Activated CD4-positive, CD25-positive, alpha-beta regulatory T cell (primary cell): ENCODE measurements at places on chromosomes 16 and 17.

GRCh38 chr17:28983286-28984230 lies 22.3 kb downstream of the SEZ6 start:
- no peak for DNase-seq

DNA sequence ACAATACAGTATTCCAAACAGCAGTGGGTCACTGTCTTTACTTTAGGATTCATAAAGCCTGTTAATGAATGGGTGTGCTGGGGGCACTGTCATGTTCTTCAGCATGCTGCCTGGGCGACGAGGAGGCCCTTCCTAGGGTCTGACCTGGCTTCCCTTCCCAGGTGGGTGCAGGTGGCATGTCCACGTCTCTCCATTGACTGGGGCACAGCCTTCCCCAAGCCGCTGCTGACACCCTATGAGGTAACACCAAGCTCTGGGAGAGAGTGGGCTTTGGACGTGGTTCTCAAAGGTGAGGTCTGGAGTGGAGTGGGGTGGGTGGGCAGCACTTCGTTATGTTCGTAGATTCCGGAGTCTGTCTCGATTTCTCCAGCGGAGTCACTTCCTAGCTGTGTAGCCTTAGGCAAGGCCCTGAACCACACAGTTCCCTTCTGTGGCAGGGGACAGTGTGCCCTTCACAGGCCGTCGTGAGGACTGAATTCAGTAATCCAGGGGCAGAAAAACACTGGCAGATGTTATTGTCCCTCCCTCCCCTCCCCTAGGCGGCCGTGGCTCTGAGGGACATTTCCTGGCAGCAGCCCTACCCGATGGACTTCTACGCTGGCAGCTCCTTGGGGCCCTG lies 771 bp upstream of the OVCA2 start:
- no peak for DNase-seq

- DNase-seq: no peak
Observed at GRCh38 chr16:87724490-87725291, 41.1 kb downstream of the KLHDC4 start.

- no peak for DNase-seq
Observed at GRCh38 chr16:24815021-24815420, 30.7 kb upstream of the SLC5A11 start.

DNA sequence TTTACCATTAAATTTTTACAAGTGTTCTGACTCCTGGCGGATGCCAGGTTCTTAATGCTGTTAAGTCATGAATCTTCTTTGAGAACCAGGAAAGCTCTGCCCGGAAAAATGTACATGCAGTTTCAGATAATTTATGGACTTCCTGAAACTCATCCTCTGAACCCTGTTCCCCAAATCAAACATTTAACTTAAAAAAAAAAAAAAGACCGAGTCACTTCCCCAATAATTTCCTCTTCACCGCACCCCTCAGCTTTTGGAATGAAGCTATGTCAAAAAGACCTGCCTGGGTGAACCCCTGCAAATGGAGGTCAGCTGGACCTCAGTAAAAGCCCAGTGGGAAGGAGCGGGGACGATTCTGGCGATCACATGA lies 15.0 kb downstream of the ZNF232 start:
- no peak for DNase-seq

DNA sequence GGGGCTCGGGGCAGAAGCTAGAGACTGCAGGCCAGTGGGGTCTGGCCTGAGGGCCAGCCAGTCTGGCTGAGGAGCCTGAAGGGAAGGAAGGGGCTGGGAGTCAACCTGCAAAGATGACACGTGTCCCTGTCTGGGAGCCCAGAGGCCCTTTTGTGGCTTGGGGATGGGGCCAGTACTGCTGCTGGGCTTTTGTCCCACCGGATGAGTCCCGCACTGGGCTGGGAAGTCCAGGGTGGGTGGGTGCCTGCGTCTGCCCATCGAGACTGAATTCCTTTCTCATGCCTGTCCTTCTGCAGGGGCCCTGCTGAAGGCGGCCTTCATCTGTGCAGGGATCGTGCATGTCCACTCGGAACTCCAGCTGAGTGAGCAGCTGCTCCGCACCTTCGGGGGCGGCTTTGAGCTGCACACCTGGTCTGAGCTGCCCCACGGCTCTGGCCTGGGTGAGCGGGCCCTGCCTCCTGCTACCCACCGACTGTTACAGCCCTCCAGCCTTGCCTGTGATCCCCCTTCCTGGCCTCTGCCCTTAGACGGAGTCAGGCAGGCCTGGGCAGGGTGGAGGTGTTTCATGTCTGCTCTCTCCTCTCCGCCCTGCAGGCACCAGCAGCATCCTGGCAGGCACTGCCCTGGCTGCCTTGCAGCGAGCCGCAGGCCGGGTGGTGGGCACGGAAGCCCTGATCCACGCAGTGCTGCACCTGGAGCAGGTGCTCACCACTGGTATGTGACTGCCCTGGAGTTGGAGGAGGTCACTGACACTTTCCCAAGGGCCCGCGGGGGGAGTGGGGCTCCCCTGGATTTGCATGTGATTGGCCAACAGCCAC lies 20.9 kb downstream of the FCSK start:
- DNase-seq: no peak

- peak; percentile 5 for DNase-seq
Observed at GRCh38 chr16:71894229-71894920, 956 bp upstream of the IST1 start.

- DNase-seq: no peak
Observed at GRCh38 chr16:88380619-88381018, 2.1 kb upstream of the ZNF469 start.

DNA sequence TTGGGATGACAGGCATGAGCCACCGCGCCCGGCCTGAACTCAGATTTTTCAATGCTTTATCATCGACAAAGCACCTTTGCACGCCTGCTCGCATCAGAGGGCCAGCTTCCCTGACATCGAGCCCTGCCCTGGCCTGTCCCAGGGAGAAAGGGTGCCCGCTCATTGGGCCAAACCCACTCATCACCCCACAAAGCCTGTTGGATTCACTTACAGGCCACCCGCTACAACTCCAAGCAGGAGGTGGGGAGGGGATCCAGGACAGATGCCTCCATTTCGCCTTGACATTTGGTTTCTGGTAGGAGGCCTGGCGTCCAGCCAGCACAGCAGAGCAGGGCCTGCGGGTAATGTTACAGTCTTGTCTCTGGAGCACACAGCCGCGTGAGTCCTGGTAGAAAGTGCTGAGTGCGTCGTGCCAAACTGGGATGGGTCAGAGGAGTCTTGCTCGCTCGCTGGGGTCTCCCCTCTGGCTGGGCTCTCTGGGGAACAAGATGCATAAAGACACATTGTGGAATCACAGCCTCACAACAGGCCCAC lies 19.8 kb downstream of the SMTNL2 start:
- DNase-seq: no peak

- no peak for DNase-seq
Observed at GRCh38 chr16:56662357-56663354, 4.9 kb downstream of the MT1F start.

DNA sequence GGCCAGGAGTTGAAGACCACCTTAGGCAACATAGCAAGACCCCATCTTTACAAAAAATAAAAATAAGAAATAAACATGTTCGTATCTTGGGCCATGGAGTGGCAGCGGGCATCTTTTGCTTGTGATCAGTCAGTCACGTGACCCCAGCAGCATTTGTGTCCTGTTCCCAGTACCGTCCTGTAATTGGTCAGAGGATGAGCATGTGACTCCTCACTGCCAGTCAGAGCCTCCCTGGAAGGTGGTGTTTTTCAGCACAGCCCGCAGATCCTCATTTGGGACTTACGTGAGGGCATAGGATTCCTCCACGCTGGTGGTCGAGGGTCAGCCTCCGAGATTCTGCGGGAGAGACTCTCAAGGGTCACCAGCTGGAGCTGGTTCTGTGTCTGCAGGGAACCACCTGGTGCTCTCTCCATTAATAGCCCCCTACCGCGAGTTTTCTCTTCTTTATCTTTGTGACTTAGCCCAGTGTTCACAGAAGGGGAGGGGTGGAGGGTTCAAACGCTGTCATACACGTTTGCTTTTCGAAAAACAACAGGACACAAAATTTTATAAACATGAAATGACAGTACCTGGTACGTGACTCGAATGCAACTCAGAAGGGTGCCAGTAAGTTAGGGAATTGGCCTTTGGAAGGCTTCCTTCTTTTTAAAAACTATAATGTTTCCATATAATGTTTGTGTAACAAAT lies 17.2 kb downstream of the MRC2 start:
- DNase-seq: no peak

DNA sequence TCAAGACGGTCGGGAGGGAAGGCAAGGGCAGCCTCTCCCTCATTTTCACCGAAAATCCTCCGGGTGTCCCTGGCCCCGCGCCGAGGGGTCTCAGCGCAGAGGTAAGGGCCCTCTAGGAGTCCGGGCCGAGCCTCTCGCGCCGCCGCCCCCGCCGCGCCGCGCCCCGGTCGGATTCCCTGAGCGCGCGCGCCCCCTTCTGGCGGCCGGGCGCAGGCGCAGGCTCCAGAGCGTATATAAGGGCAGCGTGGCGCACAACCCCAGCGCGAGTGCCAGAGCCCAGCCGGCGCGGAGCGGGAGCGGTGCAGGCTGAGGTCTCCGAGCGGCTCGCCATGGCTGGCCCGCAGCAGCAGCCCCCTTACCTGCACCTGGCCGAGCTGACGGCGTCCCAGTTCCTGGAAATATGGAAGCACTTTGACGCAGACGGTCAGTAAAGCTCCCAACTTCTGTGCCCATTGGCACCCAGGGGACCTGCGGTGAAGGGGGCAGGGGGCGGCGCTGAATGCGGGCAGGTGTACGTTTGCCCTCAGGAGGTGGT lies at the start of gene CALB2:
Gene CALB2, plus strand, starts transcription at position 260 of the 535 bp plus-strand sequence. Its CDS starts 70 bp downstream, at position 330.
- peak; percentile 29 for DNase-seq

DNA sequence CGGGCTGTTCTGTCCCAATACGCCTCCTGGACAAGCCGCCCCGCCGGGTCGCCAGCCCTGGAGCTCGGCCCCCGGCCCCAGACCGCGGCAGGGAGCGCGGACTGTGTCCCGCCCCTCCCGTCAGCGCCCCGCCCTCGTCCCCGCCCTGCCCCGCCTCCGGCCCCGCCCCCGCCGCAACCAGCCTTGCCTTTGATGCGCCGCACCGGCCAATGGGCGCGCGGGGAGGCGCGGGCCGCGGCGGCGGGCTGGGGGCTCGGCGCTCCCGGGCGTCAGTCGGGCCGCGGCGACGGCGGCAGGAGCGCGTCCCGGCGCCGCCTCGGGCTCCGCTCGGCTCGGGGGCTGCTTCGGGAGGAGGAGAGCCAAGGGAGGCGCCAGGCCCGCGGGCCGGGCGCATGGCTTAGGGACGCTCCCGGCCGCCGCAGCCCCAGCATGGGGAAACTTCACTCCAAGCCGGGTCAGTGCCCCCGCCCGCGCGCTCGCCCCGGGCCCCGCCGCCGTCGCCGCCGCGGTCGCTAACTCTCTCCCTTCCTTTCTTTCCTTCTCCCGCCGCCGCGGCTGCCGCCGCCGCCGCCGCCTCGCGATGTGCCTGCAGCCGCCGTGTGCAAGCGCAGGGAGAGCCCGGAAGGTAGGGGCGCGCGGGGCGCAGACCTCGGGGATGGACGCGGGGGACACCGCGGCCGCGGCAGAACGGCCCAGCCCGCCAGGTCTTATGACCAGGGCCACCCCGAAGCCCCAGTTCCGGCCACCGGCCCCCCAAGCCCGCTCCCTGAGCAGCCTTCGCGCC lies at the start of gene NKD1:
Gene NKD1, plus strand, starts transcription at position 272 of the 784 bp plus-strand sequence. Its CDS starts 158 bp downstream, at position 430.
- DNase-seq: peak; percentile 57

DNA sequence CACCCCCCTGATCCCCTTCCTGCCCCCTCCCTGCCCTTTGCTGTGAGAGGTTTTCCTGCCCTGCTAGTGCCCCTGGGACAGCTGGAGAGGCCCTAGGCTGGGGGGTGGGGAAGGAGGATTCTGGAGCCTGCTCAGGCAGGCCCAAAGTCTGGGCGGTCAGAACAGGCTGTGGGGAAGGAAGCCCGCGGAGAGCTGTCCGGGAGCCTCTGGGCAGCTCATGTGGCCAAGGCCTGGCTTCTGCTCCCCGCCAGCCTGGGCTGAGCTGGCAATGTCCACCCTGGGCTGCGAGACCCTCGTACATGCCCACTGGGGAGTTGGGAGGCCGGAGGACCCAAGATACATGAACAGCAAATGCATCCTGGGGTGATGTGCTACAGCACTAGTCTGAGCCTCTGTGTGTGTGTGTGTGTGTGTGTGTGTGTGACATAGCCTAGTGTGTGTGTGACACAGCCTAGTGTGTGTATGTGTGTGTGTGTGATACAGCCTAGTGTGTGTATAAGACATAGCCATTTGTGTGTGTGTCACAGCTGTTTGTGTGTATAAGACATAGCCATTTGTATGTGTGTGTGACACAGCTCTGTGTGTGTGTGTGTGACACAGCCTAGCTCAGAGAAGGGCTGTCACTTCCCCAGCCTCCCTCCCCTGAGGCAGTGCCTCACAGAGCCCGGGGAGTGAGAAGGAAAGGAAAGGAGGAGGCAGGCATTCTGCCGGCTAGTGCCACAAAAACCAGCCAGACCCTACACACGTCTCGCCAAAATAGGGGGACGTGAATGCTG lies 201.4 kb upstream of the CIBAR2 start:
- no peak for DNase-seq

DNA sequence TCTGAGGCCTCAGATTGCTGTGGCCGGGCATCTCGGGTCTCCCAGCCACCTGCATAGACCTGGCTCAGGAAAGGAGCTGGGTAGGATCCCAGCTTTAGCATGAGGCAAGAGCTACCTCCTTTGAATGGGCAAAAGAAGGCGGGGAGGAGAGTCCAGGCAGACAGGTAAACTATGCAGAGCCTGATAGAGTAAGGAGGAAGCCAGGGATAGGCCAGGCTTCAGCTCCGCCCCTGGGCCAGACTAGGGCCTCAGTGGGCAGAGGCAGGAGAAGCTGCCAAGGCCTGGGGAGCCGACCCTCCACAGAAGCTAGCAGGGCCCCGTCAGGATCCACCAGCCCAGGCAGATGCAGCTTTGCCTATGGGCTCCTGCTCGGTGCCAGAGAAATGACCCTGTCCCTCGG lies 22.6 kb upstream of the UBE2G1 start:
- no peak for DNase-seq

- DNase-seq: no peak
Observed at GRCh38 chr16:24836836-24837235, 8.9 kb upstream of the SLC5A11 start.

- DNase-seq: no peak
Observed at GRCh38 chr16:85187002-85187401, 74.7 kb upstream of the CIBAR2 start.

DNA sequence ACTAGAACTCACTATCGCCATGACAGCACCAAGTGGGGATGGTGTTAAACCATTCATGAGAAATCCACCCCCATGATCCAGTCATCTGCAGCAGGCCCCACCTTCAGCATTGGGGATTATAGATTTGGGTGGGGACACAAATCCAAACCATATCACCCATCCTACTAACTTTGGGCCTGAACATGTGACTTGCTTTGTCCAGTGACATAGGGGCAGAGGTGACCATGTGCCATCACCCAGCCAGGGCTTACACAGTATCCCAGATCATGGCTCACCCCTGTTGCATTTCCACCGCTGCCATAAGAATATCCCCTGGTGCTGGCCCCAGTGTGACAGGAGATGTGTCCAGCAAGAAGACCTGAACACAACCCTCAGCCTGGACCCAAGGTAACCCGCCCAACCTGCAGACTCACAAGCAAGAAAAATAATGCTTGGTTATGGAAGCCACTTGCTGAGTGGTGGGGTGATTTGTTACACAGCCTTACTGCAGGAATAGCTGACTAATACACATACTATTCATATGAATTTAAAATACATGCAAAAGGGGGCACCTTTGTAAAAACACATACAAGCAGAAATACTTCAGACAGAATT lies 130.9 kb downstream of the GSG1L start:
- no peak for DNase-seq

GRCh38 chr17:38428112-38428642 lies at the start of gene ARHGAP23:
Gene ARHGAP23 (plus strand): TSS chr17:38428464. CDS start chr17:38428486, 22 bp downstream.
- peak; percentile 16 for DNase-seq
